NT2/D1 (cell line): ENCODE measurements at places on chromosomes 12 and 14.

DNA sequence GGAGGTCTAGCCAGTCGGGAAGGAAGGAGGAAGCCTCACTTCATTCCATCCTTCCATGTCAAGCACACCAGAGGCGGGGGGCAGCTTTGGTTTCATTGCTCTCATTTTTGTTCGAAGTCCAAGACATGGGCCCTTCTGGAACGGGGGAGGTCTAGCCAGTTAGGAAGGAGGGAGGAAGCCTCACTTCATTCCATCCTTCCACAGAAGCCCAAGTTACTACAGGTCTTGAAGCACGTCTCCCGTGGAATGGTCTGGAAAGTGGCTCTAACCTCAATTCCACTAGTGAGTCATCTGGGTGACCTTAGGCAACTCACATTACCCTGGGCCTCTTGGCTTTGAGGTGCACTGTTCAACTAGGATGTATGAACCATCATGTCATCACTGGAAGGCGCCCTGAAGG is 156.3 kb downstream of the NTF3 start:
- DNase-seq = no peak

DNA sequence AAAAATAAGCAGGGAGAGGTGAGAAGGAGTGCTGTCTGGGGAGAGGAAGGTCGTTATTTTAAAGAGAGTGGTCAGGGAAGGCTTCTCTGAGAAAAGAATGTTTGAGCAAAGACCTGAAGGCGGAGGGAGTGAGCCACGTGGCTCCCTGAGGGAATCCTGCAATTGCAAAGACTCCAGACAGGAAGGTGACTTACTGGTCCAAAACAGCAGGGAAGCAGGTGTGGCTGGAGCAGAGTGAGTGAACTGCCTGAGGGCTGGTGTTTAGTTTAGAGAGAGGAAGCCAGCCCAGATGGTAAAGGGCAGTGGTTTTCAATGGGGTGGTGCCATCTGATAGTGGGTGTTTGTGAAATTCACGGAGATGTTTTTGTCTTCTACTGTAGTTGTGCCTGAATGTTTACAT is 58.8 kb upstream of the LTA4H start:
- peak; percentile 58 for DNase-seq

- no peak for DNase-seq
Observed at GRCh38 chr12:78406213-78406612, 458.4 kb upstream of the SYT1 start.

DNA sequence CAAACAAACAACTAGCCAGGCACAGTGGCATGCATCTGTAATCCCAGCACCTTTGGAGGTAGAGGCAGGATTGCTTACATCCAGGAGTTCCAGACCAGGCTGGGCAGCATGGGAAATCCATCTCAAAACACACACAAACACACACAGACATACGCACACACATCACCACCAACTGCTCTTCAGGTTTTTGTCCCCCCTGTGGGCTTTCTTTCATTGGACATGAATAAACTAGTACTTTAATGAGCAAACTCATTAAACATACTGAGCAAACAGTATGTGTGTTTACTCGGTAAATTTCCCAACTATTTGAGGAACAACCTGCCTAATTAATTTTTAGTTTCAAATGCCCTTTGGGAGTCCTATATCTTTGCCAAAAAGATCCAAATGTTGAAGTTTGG is 10.1 kb upstream of the RASSF3 start:
- no peak for DNase-seq

DNA sequence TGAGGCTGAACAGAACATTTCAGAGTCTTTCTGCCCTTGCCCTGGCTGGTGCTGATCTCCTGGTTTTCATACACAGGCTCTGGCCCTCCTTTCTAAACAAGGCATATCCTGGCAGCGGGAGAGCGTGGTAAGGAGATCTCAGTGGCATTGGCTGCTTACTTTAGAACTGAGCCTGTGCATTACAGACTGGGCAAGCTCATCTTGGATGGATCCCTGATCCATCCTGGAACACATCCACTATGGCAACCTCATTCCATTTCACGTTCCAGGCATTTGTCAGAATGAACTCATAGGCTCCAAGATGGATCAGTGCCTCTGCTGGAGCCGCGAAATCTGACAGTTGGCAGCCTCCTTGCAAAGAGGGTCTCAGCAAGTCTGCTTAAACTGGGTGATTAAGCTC is 224.5 kb upstream of the PELI2 start:
- DNase-seq = no peak

DNA sequence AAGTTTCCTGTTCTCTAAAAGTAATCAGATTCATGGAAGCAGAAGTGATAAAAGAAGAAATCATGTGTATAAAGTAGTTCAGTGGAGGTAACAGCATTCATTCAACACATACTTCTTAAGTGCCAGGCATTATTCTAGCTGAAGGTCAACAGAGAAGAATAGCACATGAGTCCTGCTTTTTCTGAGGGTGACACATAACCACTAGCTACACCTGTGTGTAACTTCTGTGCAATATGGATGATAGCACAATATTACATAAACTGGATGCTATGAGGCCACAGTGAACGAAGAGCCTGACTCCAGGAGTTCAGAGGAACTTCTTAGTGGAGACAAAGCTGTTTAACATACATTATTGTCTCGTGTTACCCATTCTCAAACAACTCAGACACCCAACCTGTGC is 114.3 kb upstream of the PCED1B start:
- no peak for DNase-seq

DNA sequence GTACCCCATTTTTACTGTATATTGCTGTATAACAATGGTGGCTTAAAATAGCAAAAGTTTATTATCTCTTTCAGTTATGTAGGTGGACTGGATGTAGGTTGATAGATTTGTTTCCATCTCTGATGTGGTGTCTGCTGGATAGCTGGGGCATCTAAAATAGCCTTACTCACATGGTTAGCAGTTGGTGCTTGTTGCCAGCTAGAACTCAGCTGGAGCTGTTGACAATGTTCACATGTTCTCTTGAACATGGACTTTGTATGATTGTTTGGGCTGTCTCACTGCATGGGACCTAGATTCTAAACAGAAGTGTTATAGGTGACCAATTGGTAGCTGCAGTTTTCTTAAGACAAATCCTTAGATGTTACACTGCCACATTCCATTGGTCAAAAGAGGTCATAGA is 126.9 kb downstream of the GPHN start:
- DNase-seq = no peak

DNA sequence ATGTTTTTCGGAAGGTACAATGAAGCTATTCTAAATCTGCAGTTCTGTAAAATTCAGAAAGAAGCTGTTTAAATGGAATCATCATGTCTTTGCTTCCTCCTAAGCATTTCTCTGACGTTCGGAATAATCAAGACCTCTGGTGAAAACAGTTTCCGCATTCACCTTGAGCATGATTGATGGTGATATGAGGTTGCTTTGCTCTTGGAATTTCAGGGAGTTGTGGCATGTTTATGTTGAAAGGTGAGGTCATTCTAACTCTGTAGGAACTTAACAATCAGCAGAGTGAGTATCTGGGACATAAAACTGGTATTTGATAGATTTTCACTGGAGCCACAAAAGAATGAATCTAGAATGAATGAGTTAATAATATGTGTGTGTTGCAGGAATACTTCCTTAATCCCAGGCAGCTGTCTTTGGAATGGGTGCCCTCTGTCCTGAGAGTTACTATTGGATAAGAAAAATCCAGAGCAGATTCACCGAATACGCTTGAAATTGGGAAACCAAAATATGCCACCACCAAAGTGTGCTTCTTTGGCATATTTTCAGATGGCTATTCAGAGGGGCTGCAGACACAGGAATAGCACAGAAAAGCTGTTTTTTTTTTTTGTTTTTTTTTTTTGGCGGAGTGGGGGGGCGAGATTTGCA is 599.1 kb downstream of the CCER1 start:
- DNase-seq = no peak

DNA sequence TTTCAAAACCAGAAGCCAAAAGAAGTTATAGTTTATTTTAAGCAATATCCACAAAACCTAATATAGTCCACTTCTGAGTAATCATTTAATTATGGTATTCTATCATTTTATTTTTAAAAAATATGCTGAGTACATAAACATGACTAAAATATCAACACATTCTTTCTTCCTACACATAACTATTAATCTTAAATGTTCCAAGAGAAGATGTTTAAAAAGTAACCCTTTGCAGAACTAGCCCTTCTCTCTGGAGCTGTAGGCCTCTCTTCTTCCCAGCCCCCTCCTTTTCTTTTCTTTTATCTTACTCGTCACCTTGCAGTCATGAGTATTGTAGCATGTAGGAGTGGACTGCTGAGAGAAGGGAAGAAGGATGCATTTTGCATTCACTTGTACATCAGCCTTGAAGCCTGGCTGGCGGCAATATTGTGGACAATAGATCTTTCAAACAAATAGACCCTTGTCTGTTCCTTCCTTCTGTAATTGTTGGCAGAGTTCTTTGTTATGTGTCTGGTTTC is 941.9 kb downstream of the NRXN3 start:
- DNase-seq = no peak

- DNase-seq = no peak
Observed at GRCh38 chr12:6703631-6704030, 3.0 kb upstream of the PIANP start.

DNA sequence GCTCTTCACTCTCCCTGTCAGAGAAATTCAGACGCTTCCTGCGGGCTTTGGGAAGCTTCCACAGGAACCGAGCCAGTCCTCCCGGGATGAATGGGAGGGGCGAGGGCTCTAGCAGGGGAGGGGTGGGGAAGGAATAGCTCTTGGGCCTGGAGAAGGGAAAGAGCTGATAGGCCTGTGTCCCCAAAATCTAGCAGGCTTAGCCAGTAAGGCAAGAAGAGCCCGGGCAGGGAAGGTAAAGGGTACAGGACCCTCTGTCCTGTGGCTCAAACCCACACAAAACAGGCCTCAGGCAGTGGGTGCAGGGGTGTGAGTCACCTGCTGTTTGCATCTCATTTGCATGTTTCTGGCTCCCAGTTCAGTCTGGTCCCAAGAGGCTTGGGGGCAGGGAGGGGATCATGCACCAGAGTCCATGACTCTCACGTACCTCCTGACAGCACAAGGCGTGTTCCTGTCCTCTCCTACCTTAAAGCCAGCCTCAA is 8.7 kb upstream of the SMUG1 start:
- no peak for DNase-seq

DNA sequence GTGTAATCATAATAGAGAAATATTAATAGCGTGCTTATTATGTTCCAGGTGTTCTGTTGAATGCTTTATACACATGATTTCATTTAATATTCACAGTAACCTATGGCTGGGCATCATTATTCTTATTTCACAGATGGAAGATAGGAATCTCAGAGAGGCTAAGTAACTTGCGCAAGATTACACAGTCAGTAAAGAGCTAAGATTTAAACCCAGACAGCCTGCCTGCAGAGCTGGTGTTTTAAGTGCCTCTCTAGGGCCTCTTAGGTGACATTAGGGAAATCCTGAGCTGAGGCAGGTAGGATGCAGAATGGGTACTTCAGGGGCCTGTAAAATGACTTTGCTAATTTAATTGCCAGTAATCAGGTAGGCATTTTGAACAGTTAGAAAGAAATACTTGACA is 18.5 kb upstream of the BHLHE41 start:
- no peak for DNase-seq

GRCh38 chr12:52907092-52907810 is 2.4 kb upstream of the KRT8 start:
- DNase-seq = no peak

DNA sequence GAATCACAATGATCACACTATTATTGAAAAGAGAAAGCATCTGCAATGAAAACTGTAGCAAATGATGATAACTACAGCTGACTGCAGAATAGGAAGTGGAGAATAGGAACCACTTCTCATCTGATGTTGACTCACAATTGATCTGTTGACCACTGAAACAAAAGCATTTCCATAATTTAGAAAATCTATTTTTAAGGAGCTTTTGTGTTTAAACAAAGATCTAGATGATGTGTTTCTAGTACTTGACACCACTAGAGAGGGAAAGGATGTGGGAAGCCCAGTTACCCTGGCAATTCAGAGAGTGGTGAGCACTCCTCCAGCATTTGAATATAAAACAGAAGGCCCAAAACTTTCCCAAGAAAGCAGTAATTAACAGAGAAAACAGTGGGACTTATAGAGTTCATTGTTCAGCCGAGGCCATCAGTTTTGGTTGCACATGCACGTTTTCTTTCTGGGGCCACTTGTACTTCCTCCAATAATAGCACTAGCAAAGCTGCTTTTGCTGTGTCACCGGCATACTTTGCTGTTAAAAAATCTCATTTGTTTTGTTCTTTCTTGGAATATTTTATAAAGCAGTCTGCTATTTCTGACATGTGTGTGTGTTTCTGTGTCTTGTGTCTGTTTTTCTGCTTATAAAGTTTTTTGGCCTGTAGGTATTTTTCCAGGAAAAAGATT is 76.1 kb upstream of the HECTD1 start:
- no peak for DNase-seq

DNA sequence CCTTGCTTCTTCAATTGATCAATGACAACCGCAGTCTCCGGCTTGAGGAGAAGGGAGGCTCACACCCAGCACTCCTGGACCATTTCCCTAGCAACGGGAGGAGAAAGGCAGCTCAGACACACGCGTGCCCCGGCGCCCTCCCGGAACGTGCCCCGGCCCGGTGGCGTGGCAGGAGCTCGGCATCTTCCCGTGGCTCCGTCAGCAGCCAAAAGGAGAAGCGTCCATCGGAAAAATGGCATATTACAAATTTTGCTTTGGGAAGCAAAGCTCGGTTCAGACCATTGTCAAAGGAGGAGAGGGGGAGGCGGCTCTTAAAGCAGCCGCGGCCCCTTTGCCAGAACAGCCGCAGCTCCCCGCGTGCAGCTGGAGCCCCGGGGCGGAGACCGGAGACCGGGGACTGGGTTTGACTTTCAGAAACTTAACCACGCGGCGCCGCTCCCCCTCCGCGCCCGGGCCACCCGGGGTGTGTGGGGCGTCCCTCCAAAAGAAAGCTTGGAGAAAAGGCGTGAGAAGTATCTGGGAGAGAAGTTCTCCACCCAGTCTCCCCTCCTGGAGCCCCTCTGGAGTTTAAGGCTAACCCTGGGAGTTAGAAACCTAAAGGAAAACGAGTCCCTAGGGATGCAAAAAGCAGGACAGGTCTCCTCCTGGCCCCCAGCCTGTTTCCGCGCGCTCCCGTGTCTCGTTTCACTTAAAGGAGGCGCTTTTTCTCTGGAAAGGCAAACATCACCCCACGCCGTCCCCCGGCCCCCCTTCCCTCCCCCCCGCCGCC is 545 bp downstream of the PPFIA2 start:
- DNase-seq = peak; percentile 16

GRCh38 chr12:110668480-110669192 is 20.3 kb downstream of the HVCN1 start:
- no peak for DNase-seq

GRCh38 chr14:30193845-30194501 is 266.3 kb upstream of the PRKD1 start:
- no peak for DNase-seq

GRCh38 chr12:30932881-30933280 is 6.3 kb downstream of the TSPAN11 start:
- DNase-seq = no peak

DNA sequence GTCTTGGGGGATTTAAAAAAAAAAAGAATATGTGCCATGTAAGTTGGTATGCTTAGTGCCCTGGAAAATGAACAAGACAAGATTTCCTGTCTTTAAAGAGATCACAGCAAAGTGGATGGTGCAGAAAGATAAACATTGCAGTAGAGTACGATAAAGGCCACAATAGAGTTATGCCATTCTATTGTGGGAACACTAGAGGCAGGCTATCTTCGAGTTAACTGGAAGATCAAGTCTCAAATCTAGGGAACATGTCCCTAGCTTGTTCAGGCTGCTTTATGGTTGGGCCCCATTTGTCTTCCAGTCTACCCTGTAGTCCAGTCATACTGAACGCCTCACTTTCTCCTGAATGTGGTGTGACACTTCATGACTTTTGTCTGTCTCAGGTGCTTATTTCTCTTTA is 18.7 kb upstream of the CCT2 start:
- DNase-seq = no peak

- no peak for DNase-seq
Observed at GRCh38 chr12:22609501-22609900, 15.5 kb upstream of the ETNK1 start.
